ENCODE measurements at places on chromosomes 12 and 14.
A peak's percentile ranks its signal among the peaks of the same experiment; 100 is the strongest.

DNA sequence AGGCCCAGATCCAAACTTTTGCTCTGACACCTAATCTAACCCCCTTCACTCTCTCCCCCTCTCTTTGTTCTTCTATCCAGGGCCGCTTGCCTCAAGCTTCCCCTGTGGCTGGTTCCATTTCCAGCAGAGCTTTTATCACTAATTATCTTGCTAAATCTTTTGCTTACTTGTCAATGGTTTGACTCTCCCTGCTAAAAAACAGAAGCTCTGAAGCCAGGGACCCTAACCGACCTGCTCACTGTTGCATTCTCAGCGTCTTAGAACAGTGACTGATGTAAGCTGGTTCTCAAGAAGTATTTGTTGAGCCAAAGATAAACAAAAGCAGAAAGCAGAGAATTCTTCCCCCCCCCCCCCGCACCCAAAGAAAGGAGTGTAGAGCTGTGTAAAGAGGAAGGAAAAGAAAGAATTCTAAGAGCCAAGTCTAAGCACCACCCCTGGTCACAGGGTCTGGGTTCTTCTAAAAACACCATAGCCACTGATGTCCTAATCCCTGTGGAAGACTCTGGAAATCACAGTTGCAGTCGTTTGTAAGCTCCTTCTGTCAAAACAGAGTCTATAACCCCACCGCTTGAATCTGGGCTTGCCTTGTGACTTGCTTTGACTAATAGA is 385.8 kb downstream of the MED13L start:
- no peak for DNase-seq

DNA sequence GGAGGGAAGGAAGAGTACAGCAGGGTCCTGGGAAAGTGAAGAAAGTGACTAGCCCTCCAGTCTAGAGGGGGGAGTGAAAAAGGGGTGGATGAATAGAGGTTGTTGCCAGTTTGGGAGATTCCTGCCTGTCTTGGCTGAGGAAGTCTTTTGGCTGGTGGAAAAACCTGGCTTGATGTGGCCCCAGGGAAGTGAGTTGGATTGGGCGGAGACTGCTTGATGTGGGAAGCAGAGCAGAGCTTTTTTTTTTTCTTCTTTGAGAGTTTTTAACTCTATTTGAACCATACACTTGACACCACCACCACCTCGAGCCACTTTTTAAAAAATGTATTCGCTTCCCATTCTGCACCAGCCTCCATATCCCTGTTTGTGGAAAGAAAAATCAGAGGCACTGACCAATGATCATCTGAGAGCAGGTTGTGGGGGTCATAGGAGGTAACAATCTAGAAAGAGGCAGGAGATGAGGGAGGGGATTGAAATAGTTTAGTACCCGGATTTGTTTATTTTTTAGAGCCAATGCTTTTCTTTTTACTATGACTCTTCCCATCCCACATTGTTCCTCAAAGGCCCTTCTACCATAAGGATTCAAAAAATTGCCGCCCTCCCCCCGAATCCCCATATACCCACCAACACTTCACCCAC is 690 bp upstream of the DTX3 start:
- DNase-seq = no peak

DNA sequence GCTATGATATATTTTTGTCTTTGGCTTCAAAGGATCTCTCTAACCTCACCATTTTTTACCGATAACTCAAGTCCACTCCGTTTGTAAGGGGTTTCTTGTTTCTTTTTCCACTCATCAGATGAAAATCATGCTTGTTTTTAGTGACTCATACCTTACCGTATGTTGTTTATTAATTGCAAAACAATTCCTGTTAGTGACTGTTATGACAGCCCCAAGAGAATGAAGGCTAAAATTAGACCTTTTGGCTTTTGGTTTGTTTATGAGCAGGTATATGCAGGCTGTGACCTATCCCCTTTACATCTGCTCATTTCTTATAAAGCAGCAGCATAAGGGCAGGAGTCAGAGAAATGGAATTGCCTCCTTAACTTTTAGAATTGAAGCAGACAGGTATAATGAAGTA is 319.8 kb downstream of the CEP128 start:
- peak; percentile 15 for DNase-seq

DNA sequence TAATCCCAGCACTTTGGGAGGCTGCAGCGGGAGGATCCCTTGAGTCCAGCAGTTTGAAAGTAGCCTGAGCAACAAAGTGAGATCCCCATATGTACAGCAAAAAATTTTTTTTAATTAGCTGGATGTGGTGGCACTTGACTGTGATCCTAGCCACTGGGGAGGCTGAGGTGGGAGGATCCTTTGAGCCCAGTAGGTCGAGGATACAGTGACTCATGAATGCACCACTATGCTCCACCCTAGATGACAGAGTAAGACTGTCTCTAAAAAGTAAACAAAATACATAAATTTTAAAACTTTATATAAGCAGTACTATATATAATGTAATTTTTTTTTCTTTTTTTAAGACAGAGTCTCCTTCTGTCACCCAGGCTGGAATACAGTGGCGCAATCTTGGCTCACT is 115.4 kb downstream of the ESR2 start:
- DNase-seq = no peak

DNA sequence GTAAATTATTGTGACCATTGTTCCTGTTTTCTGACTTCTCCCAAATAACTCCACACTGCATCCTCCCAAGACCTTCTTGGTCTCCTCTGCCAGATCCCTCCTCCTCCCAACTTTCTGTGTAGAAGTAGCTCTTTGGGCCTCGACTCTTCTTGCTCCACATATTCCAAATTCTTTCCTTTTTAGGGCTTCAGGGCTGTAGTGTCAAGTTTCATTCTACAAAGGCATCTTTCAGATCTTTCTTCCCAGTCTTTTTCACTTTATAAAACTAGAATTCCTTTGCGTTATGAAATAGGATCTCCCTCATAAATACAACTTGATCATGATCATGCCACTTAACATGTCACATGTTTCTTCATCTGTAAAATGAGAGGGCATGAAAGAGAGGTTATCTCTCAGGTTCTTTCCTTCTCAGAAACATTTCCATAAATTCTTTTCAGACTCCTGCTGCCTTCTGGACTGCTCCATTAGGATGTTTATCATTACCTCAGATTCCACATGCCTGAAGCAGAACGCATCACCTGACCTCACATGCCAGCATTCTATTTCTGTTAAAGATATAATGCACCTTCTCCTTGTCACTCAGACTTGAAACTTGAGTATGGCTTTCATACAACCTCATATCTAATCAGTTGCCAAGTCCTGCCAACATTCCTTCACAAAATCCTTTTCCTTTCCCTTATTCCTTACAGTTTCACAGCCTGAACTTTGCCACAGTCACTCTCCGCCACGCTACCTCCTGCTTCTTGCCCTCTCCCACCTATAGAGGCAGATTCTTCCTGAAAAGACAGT is 8.5 kb downstream of the SLC38A1 start:
- DNase-seq = peak; percentile 13

GRCh38 chr14:99055019-99055418 is 217.0 kb downstream of the BCL11B start:
- no peak for DNase-seq

GRCh38 chr12:800401-800800 is 48.0 kb downstream of the WNK1 start:
- DNase-seq = no peak

DNA sequence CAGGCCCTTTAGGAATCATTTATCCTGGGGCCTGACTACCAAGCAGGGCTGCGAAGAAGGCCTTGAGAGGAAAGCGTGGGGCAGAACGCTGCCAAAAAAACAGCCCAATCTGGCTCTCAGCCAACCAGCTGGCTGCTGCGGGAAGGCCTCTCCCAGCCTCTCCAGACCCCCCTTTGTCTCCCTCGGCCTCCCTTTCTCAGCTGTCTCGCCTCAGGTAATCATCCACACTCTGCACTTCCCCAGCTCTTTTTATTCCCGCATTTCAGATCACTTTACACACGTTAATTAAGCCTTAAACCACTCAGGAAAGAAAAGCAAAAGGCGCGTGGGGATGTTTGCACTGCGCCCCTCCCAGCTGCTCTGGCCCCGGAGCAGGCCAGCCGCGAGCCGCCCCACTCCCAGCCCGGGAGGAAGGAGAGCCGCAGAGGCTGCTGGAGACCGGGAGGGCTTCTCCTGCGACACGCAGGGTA is 208.2 kb upstream of the FOXN3 start:
- no peak for DNase-seq

DNA sequence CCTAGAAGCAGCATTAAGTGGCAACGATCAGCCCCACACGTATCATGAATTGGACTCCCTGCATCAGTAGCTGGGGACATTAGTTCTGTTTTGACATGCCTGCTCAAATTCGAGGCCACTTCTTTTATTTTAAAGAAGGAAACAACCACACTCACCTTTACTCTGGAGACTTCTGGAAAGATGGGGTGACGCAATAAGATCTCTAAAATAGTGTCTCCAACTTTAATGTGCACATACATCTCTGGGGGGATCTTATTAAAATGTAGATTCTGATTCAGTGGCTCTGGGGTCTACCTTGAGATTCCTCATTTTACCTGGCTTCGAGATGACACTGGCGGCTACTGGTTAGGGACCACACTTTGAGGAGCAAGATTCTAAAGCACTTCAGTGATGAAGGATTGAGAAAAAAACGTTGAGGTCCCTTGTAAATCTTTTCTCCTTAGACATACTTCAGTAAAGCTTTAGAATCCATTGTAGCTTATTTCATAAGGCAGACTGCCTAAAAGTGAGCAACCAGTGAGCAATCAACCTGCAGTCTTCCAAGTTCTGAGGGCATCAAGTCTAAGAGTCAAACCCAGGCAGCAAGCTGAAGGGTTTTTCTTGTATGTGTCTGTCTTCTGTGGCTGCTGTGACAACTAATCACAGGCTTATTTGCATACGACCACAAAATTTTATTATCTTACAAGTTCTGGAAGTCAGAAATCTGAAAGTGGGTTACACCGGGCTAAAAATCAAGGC is 718.6 kb upstream of the TBX3 start:
- DNase-seq = no peak

DNA sequence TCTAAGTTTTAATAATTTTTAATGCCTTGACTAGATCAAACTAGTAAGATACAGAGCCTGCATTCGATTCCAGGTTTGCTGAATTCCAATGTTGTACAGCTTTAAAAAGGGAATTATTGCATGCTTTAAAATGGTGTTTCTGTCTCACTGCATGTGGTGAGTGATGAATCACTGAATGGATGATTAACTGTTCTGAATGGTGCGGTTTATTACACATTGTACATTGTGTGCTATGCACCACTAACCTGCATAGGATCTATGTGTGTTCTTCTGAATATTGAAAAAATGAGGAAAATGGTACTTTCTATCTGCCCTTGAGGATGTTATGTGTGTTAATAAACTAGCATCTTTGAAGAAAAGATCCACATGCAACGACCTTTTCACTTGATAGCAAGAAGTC is 231.7 kb downstream of the NRXN3 start:
- DNase-seq = peak; percentile 20

DNA sequence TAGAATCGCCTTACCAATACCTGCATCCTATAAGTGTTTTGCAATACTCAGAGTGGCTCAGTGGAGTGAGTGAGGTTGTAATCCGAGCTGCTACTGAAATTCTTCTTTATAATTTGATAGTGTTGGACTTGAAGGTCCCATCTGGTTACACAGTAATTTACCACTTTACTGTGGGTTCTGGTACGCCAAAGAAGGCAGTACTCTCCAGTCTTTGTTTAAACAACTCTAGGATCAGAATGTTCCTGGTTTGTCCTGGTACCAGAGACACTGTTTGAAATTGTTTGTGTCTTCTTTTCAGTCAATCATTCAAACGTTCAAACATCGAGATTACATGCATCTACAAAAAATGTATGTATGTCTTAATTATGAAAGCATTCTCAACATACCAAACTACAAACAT is 51.3 kb upstream of the AMN1 start:
- no peak for DNase-seq

GRCh38 chr12:52789637-52790426 is 6.1 kb downstream of the KRT3 start:
- peak; percentile 23 for DNase-seq

DNA sequence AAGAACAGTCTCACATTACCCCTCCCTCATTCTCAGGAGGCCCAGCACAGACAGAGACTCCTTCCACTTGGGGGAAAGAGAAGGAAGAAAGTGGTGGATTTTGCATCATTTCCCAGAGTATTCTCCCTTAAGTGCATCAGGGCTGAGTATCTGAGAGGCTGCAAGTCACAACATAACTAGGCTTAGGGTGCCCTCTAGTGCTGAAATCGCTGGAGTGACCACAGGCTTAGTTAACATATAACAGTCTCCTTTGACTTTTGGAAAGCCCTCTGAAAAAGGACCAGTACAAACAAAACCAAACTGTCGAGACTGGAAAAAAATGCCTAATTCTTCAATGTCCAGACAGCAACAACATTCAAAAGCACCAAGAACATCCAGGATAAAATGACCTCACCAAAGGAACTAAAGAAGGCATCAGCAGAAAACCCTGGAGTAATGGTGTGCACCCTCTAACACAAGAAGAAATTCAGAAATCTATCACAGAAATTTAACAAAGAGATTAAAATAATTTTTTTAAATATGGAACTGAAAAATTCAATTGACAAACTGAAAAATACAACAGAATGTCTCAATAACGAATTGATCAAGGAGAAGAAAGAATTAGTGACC is 412.3 kb downstream of the RPS29 start:
- DNase-seq = peak; percentile 80
